ENCODE measurements at places on chromosomes 7 and 10.

GRCh38 chr7:118699222-118699621 is 474.7 kb downstream of the ANKRD7 start:
- no peak for DNase-seq

GRCh38 chr10:89954787-89955566 is 253.6 kb downstream of the KIF20B start:
- DNase-seq, result no peak

DNA sequence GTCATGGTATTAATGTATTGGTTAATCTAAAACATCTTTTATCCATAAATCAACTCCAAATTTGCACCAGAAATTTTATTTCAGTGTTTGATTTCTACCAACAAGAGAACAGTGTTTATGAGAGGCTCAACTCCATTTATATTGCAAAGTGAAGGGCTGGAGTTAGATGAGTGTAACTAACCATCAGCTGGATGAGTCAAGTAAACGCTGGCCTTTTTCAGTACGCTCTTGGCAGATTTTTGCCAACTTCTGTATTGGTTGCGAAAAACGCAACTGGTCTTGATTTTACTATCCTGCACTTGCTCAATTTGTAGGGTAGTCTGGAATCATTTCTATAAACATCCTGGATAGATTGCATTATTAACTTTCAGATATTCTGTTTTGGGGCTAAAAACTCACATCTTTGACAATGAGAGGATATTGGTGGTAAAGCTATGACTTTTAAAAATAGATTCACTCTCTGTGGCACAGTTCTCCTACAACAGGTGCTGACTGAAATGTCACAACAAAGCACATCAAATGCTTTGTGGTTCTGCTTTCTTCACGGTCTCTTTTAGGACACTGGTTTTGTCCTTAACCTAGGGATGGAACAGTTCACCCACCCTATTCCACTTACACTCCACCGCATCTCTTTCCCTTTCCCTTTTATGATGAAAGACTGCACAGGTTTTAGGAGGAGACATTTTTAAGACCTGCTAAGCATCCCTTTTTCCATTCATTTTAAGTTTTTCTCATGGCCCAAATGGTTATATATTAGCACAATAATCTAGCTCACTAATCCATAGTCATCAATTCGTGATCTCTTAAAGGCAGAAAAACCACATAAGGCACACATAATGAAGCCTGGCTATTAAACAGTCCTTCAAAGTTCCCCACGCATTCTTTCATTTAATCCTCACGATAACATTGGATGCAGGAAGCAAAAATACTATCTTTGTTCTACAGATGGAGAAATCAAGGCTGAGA is 12.8 kb downstream of the CACNA2D1 start:
- no peak for DNase-seq

GRCh38 chr10:78229489-78229888 is 195.8 kb downstream of the RPS24 start:
- no peak for DNase-seq

- DNase-seq, result peak; percentile 88
Measured at GRCh38 chr10:110354322-110354766, 49.6 kb upstream of the SMNDC1 start.

GRCh38 chr10:22554461-22555182 is 159.8 kb downstream of the PIP4K2A start:
- DNase-seq, result no peak

GRCh38 chr10:93083743-93084539 is 10.2 kb downstream of the CYP26A1 start:
- DNase-seq, result no peak

GRCh38 chr7:29552392-29552791 is 11.2 kb upstream of the PRR15 start:
- no peak for DNase-seq

DNA sequence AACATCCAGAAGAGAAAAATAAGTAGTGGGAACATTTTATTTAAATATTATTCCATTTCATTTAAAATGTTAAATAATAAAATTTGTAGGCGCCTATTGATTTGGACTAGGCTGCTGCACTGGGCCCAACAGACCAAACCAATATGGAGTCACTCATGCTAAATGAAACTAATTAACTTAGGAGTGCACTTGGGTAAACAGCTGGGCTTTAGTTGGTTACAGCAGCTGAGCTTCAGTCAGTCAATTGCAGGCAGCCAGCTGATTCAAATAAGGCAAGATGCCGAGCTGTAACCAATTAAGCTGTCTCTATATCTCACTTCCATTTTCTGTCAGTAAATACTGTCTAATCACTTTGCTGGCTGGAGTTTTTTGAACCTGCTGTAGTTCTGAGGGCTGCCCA is 102.1 kb upstream of the WDR11 start:
- no peak for DNase-seq

DNA sequence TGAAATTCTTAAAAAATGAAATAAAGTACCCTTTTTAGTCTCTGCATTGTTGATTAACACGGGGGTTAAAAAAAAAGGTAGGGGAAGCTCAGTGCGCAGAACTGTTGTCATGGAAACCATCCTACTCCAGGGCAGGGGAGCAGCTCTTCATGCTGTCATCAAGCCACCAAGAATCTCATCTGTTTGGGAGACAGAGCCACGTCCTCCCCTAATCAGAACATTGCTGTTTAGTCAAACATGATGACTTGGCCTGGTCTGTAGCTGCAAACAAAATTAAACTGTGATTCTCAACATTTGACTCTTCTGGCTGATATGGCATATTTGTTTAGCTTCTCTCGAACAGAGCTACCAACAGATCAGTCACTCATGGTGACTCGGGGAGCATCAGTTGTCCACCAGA is 254.4 kb upstream of the KLF14 start:
- DNase-seq, result no peak

DNA sequence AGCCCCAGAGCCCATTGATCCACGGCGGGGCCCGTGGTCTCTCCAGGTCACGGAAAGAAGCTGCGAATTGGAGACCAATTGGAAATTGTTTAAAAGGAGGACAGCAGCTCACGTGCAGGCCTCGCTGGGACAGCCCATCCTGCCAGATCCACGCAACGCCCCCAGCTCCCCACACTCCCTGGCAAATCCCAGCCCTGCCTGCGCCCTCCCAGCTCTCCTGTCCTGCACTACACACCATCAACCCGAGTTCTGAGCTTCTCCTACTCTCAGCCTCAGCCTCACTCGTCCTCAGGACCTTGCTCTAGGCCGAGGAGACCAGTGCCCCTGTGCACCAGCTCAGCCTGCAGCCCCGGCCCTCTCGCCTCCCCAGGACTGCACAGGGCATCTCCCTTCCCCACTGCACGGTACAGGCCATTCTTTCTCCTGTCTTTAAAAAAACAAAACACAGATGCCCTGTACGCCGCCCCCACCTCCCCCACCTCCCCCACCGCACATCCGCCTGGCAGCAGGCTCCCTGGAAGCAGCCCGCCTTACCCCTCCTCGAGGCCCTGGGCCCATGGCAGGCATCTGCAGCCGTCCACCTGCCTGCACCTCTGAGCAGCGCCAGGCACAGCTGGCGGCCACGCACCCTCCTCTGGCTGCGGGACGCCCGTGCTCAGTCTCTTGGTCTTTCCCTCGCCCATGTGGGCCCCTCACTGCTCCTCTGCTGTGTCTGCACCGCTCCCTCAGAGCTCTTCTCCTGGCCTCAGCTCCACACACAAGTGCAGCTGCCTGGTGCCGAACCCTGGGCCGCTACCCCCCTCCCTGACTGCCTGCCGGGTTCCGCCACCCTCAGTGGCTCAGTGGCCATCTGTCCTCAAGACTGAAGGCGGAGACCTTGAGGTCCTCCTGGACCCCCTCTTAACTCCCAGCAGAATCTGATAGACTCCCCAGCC is 48.5 kb upstream of the SUN1 start:
- no peak for DNase-seq

DNA sequence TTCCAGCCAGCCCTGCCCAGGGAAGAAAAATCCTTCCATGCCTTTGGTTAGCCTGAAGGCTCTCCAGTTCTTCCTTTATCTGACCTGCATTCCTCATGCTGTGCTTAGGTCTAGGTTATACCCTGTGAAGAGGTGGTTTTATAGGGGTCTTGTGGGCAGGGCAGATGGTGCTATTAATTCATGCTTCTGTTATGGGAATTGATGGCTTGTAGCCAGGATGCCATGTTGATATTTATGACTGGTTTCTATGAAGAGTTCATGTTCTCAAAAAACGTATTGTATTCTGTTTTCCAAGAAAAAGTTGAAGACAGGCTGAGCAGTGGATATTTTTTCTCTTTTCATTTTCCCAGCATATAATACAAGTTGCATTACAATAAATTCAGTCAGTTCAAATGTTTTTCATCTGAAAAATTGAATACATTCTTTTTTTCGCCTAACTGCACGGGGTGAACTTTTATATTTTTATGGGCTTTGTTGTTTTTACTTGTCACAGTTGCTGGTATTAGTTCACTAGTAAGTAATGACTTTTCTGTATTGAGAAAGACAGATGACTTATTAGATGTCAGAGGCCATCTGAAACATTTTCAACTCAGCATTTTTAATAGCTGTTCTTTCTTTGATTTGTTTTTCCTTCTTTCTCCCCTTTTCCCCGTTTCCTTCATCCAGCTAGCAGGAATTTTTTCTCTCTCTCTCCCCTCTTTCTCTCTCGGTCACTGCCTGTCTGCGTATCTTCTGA is 322.8 kb downstream of the LRMDA start:
- DNase-seq, result no peak

- DNase-seq, result no peak
Measured at GRCh38 chr10:6811153-6811552, 231.1 kb upstream of the PRKCQ start.

- DNase-seq, result peak; percentile 93
Measured at GRCh38 chr7:148527717-148528168, 62.8 kb upstream of the C7orf33 start.

- no peak for DNase-seq
Measured at GRCh38 chr7:101108961-101109360, 17.9 kb upstream of the SERPINE1 start.

GRCh38 chr10:114523876-114524275 is 119.6 kb upstream of the AFAP1L2 start:
- DNase-seq, result peak; percentile 66

GRCh38 chr7:37394158-37394557 is 54.5 kb downstream of the ELMO1 start:
- DNase-seq, result no peak

DNA sequence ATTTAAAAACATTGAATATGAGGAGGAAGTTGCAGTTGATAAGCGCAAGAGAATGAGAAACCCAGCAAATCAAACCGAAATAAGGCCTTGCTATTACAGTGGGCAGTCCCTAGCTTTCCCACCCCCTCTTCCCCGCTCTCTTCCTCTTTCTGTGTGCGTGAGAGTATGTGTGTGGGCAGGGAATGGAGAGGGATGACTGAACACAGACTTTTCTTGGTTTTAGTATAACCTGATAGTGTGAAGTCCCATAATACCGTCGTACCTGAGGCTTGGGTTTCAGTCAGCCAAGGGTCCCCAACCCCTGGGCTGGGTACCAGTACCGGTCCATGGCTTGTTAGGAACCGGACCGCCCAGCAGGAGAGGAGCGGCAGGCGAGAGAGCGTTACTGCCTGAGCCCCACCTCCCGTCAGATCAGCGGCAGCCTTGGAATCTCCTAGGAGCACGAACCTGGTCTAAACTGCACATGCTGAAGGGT is 255.3 kb downstream of the CELF2 start:
- no peak for DNase-seq

DNA sequence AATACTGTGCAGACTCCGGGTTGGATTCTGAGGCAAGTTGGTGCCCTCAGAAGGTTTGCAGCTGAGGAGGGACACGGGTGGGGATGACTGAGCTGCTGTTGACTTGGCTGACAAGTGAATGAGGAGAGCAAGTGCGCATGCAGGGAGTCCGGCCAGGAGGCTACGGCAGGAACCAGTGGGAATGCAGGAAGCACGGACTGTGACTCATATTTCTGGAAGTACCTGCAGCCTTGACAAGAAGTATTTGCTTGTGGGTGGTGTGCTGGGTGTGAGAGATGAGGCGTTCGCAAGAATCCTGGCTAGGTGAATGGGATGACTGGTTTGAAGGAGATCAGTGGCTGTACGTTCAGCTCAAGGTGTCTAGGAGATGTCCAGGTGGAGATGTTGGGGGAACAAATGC is 30.8 kb upstream of the FXYD4 start:
- DNase-seq, result no peak

- no peak for DNase-seq
Measured at GRCh38 chr7:70034999-70035398, 436.7 kb downstream of the AUTS2 start.

DNA sequence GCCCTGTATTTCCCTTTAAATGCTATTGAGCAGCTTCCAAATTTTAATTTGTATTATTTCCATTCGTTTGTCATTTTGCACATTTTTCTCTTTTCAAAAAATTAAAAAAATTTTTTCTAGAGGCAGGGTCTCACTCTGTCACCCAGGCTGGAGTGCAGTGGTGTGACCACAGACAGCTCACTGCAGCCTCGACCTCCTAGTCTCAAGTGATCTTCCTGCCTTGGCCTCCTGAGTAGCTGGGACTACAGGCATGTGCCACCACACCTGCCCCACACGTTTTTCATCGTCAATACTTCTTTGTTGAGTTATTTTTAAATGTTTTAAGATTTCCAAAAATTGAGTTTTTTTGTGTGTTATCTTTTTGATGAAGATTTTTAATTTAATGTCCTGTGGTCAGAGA is 4.7 kb downstream of the RPA3 start:
- no peak for DNase-seq

DNA sequence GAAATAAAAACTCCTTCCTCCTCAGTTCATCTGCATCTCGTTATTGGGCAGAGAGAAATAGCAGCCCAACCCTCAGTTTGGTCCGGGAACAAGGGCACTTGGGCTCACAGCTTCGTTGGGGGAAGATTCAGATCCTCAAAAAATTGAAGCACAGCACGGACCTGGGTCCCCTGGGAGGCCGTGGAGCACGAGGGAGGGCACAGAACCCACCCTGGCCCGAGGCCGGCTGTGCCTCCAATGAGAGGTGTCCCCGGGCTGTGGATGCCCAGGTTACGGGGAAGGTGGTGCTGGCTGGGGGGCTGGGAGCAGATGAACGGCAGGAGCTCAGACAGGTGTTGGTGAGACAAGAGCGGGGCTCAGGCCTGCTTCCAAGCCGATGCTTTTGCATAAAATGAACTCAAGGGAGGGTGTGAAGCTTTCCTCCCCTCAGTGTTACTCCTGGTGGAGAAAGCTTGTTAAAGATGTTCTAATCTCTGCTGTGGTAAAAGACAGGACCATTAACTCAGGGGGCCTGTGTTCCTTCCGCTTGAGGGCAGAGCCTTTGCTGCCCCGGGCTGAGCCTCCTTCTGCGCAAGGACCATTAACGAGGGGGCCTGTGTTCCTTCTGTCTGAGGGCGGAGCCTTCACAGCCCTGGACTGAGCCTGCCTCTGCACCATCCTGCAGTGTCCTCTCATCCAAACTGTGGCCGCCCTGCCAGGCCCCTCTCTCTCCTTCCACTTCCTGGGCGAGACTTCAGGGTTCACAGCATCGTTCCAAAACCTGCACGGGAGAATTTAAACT is 302.2 kb downstream of the ADARB2 start:
- DNase-seq, result no peak

DNA sequence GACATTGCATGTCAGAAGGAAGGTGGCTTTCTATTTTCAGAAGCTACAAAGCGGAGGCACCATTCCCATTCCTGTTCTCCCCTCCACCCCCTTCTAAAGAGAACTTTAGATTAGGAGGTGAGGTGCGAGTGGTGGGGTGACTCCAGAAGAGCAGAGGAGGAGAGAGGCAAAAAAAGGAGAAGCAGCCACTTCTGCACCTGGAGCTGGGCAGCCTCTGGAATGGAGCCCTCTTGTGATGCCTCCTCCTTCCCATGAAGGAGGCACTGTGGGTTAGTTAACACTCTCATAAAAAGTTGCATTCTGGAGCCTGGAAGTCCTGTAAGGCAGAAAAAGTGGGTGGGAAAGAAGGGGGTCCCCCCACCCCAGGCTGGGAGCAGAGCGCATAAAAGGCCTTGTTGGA is 4.8 kb downstream of the PTF1A start:
- DNase-seq, result no peak
